ENCODE measurements at places on chromosomes 5 and 9.

GRCh38 chr9:124853605-124854143 is 414 bp downstream of the WDR38 start:
- DNase-seq = no peak

DNA sequence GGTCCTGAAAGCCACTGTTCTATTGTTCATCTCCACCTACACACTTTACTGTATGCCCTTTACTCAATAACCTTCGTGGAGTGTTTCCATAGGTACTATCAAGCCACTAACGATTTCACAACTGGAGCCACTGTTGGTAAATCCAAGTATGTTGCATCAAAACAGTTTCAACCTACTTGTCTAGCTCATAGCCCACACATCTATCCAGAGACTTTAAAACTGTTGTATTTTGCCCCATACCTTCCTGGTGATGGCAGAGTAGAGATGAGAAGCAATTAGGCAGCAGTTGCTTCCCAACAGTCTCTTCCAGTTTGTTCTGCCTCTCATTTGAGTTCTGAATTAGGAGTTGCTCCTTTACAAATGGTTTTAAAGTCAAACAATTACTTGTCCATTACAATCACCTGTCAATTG is 607 bp downstream of the FAXDC2 start:
- DNase-seq = no peak

- no peak for DNase-seq
Measured at GRCh38 chr9:79742110-79742721, 170.5 kb downstream of the TLE4 start.

- no peak for DNase-seq
Measured at GRCh38 chr5:85647349-85648127, 970.2 kb upstream of the COX7C start.

DNA sequence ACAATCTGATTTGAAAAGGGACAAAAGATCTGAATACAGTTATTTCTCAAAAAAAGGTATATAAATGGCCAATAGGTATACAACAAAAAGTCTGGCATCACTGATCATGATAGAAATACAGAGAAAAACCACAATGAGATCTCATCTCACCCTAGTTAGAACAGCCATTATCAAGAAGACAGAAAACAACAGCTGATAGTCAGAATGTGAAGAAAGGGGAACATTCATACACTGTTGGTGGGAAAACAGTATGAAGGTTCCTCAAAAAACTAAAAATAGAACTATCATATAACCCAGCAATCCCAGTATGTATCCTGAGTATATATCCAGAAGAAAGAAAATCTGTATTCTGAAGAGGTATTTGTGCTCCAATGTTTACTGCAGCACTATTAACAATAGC is 75.7 kb upstream of the OR2K2 start:
- no peak for DNase-seq

DNA sequence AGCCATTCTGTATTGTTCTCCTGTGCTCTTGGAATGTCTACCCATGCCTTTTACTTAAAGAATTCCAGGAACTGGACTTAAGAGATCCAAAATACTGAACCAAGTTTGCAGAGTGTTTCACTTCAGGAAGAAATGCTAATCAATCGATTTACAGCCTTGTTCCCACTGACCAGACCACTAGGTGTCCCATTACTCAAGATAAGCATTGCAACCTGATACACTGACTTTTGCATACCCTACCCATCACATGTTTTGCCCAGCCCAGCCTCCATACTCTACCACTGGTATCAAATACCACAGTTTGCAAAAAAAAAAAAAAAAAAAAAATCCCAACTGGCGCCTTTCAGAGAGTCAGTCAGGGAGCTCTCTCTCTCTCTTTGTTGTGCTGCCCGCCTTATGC is 550.8 kb downstream of the CDH9 start:
- no peak for DNase-seq

DNA sequence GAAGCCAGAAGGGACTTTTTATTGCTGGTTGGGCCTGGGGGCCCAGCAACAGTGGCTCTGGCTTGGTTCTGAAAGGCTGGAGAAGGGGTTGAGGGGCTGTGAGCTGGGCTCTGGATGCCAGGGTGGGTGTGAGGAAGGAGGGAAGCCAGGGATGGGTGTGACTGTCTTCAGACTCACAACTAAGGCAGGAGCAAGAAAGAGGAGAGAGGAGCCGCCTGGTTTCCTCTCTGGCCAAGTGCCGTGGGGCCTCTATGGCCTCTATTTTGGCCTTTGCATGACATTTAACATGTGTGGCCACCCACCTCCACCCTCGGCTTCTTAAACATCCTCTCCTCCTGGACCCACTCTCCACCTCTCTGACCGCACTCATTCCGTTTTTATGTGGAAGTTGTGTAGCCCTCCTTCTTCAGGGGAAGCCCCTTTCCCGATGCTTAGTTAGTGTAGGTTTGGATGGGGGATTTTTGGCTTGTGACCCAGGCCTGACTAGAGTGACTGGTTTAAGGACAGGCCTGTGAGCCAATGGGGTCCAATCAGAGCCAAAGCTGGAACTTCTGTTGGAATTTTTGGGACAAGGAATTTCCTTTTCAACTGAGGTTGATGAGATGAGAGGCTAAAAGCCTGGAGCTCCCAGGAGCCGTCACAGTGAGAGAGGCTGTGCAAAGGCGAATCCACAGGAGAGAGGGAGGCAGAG is 517.8 kb downstream of the CCDC171 start:
- no peak for DNase-seq

DNA sequence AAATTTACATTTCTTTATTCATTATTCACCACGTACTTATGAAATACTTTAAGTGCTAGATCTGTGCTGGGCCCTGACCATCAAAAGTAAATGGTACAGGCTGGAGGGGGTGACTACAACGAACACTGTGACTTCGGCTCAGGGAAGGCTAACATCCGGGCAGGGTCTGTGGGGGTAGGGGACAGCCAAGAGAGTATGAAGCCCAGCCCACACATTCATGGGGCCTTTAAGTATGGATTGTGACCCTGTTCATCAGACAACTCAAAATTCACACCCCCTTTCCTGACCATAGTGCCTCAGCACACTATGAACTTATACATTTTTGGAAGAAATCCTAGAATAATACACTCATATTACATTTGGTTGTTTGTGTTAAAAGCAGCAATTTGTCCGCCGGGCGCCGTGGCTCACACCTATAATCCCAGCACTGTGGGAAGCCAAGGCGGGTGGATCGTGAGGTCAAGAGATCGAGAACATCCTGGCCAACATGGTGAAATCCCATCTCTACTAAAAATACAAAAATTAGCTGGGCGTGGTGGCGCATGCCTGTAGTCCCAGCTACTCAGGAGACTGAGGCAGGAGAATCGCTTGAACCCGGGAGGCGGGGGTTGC is 33.3 kb downstream of the MORN5 start:
- DNase-seq = no peak

DNA sequence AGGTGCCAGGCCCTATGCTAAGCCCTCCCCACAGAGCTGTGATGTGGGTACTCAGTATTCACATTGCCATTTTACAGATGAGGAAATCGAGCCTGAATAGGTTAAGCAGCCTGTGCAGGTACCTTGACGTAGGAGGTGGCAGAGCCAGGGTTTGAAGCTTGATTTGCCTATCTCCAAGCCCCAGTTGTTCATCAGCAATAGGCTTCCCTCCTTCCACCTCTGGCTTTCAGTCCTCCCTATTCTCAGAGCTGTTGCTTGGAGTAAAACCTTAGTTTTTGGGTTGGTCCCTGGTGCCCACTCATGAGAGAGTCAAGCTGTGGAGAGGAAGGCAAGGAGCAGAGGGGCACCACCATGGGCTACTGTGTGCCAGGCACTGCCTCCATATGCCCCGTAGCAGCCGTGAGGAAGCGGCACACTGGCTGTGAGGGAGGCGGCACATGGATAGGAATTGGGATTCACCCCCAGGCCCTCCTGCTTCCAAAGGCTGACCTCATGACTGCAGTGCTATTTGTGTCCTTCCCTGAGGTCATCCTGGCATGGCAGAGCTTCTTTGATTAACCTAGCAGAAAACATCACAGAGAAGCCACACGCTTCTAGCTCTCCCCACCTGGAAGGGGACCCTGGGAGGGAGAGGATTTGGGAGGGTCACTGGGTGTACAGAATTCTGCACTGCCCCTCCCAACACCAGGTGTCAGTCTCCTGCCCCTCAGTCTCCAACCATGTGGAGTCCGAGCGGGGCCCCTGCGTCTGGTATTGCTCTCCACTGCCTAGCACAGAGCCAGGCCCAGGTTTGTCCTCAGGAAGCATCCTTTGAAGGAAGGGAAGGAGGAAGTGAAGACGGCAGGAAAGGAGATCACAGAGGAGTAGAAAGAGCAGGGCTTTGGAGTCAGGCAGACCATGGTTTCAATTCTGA is 109.8 kb downstream of the RGS3 start:
- no peak for DNase-seq

DNA sequence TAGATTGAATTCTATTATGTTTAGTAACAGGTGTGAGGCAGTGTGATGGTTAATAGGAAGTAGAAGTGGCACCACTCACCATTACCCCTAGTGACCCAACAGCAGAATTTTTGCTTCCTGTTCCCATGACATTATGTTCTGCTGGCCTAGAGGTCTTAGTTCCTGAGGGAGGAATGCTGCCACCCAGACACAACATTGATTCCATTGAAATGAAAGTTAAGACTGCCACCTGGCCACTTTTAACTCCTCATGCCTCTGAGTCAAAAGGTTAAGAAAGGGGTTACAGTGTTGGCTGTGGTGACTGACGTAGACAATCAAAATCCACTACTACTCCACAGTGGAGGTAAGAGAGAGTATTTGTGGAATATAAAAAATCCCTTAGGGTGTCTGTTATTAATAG is 218.9 kb upstream of the NMUR2 start:
- no peak for DNase-seq

- peak; percentile 21 for DNase-seq
Measured at GRCh38 chr5:28766565-28767158, 1728.3 kb upstream of the CDH9 start.

- DNase-seq = peak; percentile 23
Measured at GRCh38 chr5:158920736-158921135, 179.0 kb downstream of the EBF1 start.

- peak; percentile 29 for DNase-seq
Measured at GRCh38 chr5:145204743-145205142, 630.4 kb downstream of the PRELID2 start.

GRCh38 chr9:98330831-98331230 is 75.4 kb upstream of the TBC1D2 start:
- no peak for DNase-seq

DNA sequence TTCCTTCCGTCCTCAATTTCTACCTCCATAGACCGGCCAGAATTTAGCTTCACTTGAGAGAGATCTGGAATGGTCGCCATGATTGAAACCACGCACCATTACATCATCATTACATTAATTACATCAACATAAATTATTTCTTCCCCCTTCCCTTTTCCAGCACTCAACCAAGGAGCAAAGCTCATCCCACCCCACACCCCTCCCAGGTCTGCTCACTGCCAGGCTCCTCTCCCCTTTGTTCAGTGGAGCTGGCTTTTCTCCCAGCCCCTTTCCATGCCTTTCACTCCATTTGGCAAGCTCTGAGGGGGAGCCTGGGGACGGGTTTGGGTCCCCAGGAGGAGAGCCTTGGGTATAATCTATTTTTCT is 8.4 kb downstream of the RACK1 start:
- no peak for DNase-seq

DNA sequence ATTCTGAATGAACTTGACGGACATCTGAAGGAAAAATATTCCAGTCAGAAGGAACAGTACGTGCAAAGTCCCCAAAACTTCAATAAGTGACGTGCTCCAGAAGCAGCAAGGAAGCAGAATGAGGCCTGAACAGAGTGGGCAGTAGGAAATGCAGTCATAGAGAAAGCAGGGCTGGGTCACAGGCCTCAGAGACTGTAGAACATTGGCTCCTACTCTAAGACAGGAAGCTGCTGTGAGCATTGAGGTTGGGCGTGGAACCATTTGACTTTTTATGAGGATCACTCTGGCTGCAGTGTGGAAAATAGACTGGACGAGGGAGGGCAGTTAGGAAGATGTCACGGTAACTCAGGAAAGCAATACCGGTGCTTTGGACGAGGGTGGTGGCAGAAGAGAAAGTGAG is 64.0 kb downstream of the DOCK8 start:
- DNase-seq = no peak

DNA sequence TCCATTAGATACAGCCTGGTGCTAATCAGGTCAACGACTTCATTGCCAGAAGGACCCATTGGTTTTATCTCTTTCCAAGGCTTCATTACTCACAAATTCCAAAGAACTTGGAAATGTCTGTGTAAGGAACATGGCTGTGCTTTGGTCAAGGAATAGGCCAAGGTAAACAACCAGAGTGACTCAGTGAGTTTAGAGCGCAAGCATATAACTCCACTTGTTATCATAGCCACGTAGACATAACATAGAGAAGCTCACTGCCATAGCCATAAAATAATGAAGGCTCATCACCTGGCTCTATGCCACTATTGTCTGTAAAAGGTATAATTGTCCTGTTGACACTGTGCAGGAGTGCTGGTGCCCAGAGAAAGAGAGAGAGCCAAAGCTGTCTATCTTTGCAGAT is 139.3 kb upstream of the PLCXD3 start:
- no peak for DNase-seq

GRCh38 chr5:53313145-53313544 is 167.3 kb upstream of the FST start:
- DNase-seq = no peak

GRCh38 chr5:71789746-71790145 is 70.7 kb downstream of the CARTPT start:
- DNase-seq = no peak

DNA sequence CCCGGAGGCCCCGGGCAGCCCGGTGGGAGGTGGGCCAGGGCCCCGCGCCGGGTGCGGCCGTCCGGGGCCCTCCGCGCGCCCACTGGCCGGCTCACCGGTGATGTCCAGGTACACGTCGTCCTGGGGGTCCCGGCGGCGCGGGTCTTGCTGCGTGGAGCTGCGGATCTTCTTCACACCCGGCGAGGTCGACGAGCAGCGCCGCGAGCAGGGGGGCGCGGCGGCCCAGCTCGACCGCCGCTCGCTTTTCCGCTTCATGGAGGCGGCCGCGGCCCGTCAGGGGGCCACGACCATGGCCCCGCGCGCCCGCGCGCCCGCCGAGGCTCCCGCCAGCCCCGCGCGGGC is 548 bp downstream of the CDC14B start:
- DNase-seq = no peak

GRCh38 chr9:75185585-75186170 is 97.4 kb downstream of the OSTF1 start:
- DNase-seq = peak; percentile 58

GRCh38 chr9:125852386-125852785 is 105.2 kb downstream of the PBX3 start:
- no peak for DNase-seq
